ENCODE measurements at places on chromosomes 3 and 15. TPM values are rescaled to one million over a fixed set of nuclear protein-coding genes. Genes with fewer than 3 reads are reported as not detected.

AADAC gene
- total RNA-seq = 1.3 TPM

PLA1A gene
- total RNA-seq = 1.6 TPM

A4GNT gene
- total RNA-seq = 0.34 TPM

CA12 gene
- total RNA-seq = 4.7 TPM
